ENCODE measurements at places on chromosomes 3 and 15.

- DNase-seq, result no peak
Measured at GRCh38 chr15:39680868-39681267, 100.0 kb downstream of the THBS1 start.

DNA sequence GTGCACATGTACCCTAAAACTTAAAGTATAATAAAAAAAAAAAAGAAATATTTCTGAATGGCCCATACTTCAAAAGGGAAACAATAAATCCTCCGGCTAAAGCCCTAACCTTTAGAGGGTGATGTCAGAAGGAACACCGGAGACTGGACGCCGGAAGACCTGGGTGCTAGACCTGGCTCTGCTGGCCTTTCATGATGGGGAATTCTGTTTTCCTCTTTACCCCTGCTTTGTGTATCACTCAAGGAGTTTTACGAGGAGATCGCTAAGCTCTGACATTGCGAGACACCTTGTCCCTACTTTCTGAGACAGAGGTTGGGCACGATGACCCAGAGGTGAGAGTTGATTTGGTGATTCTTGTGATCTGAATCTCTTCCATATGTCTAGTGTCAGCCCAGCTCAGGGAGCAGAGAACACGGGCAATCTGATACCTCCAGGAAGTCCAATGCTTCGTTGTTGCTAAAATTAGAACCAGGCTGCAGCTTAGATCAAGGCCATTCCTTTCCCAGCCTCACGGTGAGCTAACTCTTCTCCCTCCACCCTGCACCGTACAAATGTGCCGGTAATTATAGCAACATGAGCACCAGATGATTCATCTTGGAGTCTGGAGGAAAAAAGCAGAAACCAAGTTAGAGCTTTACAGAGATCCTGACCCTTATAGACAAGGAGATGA lies 42.0 kb upstream of the CFAP161 start:
- no peak for DNase-seq

DNA sequence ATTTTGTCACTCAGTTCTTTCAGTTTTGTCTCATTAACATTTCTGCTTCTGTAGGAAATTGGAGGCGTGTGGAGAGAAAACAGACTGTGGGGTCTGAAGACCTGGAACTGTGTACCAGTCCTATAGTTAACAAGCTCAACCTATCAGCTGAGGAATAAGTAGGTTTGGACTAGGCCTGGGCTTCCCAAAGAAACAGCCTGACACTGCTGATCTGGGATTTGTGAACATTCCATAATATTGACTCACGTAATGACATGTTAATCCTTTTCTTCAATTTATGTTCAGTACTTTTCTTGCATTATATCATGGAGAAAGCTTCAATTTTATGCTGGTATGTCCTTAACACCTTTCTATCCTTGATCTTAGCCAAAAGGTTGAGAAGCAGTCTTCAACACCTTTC lies 181.6 kb upstream of the RORA start:
- DNase-seq, result no peak

DNA sequence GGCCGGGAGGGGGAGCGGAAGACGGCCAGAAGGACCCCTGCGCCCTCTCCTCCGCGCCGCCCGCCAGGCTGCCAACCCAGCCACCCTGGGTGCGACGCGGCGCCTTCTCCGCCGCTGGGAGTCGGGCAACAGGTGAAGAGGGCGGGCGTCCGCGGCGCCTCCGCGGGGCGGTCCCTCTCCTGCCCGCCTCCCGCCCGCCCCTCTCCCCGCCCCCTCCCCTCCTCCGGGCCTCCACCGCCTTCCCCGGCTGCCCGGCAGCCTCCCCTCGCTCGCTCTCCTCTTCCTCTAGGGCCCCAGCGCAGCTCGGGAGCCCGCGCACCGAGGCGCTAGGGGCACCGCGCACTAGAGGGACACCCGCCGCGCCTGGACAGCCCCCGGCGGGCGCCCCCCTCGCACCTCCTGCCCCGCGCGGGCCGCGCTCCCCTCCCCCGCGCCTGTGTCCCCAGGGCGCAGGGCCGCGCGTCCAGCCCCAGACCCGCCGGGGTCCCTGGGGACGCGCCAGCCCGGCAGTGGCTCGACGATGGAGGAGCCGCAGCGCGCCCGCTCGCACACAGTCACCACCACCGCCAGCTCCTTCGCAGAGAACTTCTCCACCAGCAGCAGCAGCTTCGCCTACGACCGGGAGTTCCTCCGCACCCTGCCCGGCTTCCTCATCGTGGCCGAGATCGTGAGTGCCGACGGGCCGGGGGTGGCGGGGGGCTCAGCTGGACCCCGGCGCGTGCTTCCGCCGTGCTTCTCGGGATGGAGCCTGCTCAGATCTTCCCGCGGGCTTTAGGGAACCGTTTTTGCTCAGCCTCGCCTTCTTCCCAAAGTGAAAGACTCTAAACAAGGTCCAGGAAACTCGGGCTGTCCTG lies at the start of gene CMTM8:
CMTM8 (plus strand) TSS at position 228 of the 854 bp plus-strand sequence; CDS start at position 521, 293 bp downstream.
- peak; percentile 73 for DNase-seq

DNA sequence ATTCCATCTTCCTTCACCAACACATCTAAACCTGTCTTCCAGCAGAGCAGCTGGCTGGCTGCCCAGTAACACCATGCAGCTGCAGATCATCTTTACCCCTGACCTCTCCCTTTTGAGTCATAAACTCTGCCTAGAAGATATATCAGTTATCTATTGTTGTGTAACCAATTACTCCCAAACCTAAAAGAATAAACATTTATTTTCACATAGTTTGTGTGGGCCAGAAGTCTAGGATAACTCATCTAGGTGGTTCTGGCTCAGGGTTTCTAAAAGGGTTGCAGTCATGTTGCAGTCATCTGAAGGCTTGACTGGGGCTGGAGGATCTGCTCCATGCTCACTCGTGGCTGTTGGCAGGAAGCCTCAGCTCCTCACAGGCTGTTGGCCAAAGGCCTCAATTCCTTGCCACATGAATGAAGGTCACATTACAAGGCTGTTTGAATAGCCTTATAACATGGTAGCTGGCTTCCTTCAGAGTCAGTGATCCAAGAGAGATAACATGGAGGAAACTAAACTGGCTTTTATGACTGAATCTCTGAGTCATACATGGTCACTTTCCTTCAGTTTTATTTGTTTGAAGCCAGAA lies 92.8 kb downstream of the GOLIM4 start:
- DNase-seq, result no peak

- DNase-seq, result no peak
Measured at GRCh38 chr3:183430325-183430957, 2.0 kb upstream of the MCF2L2 start.

DNA sequence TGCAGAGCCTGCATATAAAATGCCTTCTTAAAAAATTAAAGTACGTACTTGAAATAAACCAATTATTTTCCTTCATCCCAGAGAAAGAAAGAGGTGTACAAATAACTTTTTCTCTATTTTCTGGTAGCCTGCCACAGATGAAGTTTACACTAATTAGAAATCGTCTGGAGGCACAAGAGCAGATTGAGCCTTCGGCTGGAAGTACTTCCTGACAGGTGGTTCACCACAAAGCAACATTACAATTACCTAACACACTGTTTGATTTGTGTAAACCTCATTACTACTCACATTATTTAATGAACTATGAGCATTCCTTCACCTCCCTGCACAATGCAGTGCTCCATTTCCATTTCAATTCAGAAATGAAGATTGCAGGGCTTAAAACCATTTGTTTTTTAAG lies 856.1 kb downstream of the SI start:
- DNase-seq, result no peak

Data from posterior cingulate gyrus (tissue), 11 donors.